SW480 (cell line): ENCODE measurements at places on chromosomes 2 and 18.
A peak's percentile ranks its signal among the peaks of the same experiment; 100 is the strongest.

DNA sequence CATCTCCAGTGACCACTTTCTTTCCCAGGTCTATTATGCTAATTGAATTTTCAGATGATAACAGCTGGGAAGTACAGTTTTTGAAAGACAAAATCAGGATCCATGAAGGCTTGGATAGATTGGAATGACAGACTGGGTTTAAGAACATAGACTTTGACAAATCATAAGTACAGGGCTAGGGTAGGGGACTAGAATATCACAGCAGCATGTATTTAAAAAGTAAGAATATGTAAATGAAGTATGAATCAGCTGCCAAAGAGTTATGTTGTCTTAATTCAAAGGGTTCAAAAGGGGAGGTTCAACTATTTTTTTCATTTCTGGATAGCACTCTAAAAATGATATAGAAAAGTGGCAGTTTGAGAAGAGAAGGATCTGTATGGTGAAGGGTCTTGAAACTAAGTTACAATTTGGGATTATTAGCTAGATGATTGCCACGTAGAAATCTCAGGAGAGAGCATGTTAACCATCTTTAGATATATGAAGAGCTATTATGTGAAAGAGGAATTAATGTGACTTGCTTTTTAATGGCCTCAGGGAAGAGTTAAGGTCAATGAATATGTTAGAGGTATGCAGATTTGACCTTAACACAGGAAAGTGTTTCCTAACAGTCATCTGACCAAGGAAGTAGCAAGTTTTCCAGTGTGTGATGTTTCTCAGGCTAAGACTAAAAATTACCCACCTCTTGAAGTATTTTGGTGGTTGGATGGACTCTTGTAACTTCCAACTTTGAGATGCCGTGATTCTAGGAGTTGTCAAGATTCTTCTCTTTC lies 81.7 kb downstream of the TMEM185B start:
- DNase-seq: no peak

- DNase-seq: no peak
Observed at GRCh38 chr2:119108186-119108585, 50.4 kb downstream of the C1QL2 start.

GRCh38 chr2:131030478-131030971 lies 62.7 kb downstream of the FAM168B start:
- DNase-seq: no peak

- DNase-seq: no peak
Observed at GRCh38 chr2:151049746-151050145, 211.9 kb downstream of the RBM43 start.

DNA sequence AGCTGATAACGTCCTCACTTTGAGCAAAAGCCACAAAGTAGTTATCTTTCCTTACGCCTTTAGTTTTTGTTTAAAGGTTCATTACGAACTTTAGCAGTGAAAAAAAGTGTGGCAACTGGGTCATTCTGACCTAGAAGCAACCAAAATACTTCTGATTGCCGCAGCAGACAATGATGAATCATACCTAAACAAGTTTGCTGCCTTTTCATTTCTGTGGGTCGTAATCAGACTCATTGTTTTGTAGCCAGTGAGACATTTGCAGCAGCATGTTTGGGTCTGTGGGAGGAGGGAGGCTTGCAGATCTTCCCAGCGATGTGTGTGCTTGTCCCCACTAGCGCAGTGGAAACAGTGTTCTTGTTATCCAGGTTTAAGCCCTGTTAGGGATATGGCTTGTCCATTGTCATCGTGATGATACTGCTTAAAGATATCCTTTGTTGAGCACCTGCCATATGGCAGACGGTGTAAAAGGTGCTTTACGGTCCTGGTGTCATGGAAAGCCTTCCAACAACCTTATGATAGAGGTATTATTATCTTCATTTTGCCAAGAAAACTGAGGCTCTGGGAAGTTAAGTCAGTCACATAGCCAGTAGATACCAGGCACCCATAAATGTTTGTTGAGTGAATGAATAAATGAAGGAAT lies 1.3 kb upstream of the GREB1 start:
- no peak for DNase-seq

GRCh38 chr2:207088276-207088675 lies 77.5 kb downstream of the KLF7 start:
- DNase-seq: no peak

DNA sequence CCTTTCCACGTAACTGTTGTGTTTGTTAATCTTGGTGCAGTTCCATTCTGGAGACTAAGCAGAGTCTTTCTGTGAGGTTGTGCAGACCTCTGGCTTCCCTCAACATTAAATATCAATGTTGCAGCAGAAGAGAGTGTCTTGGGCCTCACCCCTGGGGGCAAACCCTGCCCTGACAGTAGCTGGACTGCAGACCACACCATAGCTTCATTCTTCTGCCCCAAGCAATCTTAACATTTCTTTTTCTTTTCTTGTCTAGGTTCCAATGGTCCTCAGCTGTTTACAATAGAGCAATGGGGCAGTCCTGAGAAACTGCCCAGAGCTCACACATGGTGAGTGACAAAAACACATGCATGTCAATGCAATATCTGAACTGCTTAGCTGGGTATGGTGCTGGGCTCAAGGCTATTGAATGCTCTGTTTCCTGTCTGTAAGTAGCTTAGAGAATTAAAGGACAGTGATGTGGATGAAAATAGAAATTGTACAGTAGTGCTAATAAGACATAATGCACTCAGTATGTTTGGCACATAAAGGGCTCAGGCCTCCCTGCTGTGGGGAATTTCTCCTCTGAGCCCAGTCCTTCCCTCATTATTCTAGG lies 237.6 kb downstream of the ALPK2 start:
- no peak for DNase-seq

GRCh38 chr2:135299658-135300244 lies 231.3 kb downstream of the ZRANB3 start:
- DNase-seq: no peak

DNA sequence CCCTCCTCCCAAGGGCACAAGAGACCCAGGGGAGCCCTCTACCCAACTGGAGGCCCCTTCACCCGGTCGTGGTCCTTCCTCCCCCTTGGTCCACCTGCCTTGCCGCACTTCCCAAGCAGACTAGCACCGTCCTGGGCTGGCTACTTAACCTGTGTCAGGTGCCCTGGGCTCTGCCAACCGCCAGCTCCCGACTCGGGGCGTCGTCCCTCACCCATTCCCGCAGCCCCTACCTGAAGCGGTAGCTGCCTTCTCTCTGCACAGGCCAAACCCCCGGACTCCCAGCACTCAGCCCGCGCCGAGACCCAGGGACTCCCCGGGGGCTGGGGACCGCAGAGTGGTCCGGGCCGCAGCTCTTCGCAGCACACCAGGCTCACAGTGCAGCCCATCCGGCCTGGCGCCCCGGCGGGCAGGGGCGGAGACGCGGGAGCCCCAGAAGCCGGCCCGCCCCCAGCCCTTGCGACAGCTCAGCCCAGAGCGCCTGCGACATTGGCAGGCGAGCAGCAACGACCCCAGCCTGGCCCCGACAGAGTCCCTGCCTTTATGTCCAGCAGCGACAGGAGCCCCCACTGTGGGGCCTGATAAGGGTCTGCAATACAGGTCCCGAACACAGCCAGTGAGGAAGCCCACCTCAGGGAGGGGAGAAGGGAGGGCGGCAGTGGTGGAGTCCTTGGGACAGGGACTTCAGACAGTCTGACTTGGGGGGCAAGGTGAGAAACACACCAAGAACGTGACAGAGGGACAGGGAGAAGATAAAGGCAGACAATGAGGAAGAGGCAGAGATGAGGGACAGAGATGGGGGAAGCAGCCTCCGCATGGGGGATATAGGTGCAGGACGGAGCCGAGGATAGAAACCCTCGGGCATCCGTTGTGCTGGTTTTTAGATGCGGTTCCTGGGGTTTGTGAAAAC lies 31.0 kb upstream of the TNS1 start:
- no peak for DNase-seq

GRCh38 chr2:210456571-210456970 lies 20.0 kb downstream of the LANCL1 start:
- DNase-seq: no peak

- DNase-seq: no peak
Observed at GRCh38 chr2:121002597-121002996, 266.9 kb downstream of the GLI2 start.

DNA sequence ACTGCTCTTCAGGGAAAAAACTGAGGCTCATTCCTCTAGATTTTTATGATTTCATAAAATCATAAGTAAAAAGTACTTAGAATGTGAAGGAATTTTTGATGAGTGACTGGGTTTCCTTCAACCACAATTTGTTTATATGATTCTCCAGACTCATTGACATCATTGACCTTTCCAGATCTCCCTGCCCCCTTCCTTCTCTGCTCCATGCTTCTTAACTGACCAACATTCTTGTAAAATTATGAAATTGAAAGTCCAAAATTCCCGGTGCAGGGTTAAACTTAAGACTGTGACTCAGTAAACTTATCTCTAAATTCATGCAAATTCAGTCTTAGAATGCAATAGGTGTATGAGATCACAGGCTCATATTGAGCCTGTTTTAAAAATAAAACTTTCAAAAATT lies 648.9 kb downstream of the TDRD15 start:
- DNase-seq: no peak

- DNase-seq: no peak
Observed at GRCh38 chr2:128835342-128835855, 516.7 kb upstream of the HS6ST1 start.

DNA sequence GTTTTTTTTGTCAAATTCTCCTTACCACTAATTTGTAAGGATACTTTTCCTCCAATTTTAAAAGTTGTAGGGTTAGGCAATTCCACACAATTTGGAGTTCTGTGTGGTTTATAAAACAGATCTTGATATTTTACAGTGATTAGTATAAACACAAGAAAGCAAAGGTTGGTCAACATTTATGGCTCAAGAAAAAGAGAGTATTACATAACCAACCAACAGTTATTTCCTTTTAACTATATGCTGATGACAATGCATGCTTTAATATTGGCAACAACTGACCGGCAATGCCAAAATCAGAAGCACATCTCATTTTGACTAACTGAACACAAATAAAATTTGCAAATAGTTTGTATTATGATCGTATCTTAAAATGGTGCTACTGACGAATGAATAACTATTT lies 137.2 kb downstream of the CDH2 start:
- no peak for DNase-seq

DNA sequence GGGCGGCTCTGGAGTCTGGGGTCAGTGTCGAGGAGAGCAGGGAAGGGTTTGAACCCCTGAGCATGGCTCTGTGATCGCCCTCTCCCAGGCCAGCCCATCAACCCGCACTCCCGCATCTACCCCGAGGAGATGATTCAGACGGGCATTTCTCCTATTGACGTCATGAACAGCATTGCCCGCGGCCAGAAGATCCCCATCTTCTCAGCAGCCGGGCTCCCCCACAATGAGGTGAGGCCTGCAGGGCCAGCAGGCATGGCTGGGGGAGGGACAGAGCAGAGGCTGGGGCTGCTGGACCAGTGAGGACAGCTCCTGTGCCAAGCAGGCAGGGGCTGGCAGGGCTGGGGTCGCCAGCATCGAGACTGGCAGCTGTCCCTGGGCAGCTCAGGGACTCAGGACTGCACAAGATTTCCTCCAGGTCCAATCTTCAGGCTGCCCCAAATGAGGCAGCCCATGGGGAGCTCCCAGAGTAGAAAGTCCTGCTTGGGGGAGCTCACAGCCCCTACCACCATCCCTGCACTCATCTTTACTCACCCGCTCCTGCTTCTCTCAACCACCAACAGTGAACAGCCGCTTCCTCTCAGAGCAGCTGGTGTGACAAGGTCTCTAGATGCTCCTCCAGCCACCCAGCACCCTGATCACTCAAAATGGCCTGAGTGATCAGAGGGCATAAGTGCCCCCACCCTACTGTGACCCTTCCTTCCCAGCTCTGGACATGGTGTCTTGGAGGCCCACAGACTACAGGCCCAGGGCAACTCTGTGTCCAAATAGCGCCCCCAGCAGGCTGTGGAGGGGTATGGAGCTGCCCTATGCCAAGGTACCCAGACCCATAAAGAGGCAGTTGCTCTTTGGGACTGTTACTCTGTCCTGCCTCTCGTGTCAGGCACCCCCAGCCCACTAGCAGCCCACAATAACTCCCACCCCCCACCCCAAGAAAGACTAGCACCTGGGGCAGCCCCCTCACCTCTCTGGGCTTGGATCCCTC lies 18.3 kb upstream of the ANKRD53 start:
- no peak for DNase-seq

- no peak for DNase-seq
Observed at GRCh38 chr2:222823183-222823930, 37.5 kb upstream of the ACSL3 start.

- no peak for DNase-seq
Observed at GRCh38 chr2:40131081-40131704, 320.7 kb downstream of the SLC8A1 start.

GRCh38 chr2:216335252-216335651 lies 37.0 kb downstream of the MARCHF4 start:
- DNase-seq: no peak

- no peak for DNase-seq
Observed at GRCh38 chr2:205996161-205996560, 89.8 kb downstream of the INO80D start.

DNA sequence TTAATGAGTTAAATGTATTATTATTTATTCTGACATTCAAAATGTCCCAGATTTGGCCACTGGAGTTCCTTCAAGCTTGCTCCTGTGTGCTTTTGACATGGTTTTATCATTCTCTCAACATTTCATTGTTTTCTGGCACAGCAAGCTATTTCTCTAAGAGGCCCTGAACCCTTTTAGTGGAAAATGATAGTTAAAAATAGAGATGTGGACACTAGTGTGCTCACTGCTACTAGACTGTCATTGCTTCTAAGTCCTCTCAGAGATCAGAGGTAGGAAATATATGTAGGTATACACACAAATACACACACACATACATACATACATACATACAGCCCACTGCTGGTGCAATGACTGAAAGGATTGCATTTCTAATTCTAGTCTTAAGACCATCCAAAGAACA lies 25.5 kb downstream of the WDPCP start:
- no peak for DNase-seq

DNA sequence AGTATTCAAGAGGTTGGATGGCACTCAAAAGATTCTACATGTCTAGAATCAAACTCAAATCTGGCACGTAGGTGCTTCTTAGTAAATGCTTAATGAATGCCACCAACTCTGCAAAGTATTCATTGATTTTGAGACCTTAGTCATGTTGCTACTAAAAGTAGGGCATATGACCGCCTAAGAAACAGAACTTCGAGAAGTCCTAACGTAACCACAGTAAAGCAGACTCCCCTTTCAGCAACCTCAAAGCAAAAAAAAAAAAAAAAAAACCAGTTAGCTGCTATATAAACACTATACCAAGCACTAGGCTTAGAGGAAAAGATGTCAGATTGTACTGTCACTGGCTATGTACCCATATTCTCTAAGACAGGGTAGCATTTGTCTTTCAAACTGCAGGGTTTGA lies 33.9 kb downstream of the PTCD3 start:
- no peak for DNase-seq

- no peak for DNase-seq
Observed at GRCh38 chr18:59065684-59066083, 74.0 kb upstream of the SEC11C start.

DNA sequence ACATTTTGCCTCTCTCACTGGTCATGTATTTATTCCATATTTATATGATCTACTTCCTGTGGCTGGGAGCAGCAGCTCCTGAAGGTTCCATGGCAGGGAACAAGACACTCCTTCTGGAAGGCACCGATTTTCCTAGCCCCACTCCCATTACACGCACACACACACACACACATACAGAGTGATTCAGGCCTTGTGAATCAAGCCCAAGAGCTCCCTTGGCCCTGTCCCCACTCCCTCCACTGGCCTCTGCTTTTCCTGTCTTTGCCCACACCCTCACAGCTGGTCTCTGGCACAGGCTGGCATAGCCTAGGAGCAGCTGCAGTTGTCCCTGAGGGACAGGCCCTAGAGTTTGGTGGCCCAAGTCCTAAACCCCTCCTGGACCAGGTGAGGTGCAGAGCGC lies 201.7 kb downstream of the NAPG start:
- peak; percentile 23 for DNase-seq

GRCh38 chr2:151325581-151326095 lies 31.8 kb upstream of the TNFAIP6 start:
- DNase-seq: no peak
